ENCODE measurements at places on chromosomes 12 and 14.
A peak's percentile ranks its signal among the peaks of the same experiment; 100 is the strongest.

DNA sequence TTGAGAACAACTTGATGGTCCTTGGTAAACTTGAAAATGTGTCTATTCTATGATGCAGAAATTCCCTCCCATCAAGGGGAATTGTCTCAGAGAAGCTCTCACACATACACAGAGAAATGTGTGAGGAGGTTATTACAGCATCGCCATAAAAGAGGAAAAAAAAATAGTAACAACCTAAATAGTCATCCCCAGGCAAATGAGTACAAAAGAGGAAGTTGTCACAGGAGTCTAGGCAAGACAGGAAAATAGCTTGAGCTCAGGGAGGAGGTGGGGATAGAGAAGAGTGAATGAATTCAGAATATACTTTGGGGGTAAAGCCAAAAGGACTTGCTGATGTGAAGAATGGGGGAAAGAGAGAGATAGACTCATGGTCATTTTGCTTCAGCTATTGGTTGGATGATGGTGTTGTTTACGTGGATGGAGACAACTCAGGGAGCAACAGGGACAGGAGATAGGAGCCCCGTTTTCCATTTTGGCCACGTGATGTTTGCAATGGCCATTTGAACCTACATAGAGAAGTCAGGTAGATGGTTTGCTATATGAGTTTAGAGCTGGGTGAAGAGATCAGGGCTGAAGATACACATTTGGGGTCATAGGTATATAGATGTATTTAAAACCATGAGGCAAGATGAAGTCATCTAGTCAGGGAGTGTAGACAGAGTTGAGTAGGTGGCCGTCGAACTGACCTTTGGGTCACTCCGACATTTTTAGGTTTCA lies 20.3 kb downstream of the LRRC74A start:
- DNase-seq, result no peak

GRCh38 chr12:106125351-106126095 lies 13.2 kb downstream of the NUAK1 start:
- DNase-seq, result no peak

- peak; percentile 37 for DNase-seq
These were observed 149.2 kb downstream of the PHLDA1 start for GRCh38 chr12:75882421-75882820.

DNA sequence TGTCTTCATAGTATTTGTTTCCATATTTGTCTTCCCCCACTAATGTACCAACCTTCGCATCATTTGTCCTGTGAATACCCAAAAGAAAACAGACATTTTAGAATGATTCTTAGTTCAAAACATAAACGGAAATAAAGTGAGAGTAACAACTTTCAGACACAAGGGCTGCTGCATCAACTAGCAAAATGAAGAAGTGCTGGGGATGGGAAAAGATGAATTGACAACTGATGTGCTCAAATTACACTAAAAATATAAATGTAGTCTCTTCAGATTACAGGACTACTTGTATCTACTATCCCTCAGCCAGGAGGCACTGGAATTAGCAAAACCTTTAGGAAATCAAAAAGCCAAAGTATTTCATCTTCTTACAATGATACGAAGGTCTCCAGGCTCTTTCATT lies 743 bp downstream of the NDUFA12 start:
- DNase-seq, result no peak

DNA sequence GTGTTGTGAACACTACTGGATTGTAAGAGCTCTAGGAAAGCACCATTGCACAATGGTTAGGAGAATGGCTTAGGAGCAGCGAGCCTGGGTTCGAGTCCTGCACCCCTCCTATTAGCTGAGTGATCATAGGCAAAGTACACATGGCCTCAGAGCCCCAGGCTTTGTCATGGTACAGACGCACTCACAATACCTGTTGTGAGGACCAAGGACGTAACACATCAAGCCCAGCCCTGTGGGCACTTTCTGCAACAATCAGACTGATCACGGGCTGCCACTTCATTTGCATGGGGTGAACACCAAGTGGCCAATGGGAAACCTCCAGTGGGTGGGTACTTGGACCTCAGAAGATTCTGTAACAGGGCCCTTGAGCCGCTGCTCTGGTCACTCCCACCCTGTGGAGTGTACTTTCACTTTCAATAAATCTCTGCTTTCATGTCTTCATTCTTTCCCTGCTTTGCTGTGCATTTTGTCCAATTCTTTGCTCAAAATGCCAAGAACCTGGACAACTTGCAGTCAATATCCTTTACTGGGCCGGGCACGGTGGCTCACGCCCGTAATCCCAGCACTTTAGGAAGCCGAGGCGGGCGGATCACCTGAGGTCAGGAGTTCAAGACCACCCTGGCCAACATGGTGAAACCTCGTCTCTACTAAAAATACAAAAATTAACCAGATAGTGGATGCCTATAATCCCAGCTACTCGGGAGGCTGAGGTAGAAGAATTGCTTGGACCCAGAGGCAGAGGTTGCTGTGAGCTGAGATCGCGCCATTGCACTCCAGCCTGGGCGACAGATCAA lies 28.2 kb downstream of the GLRX5 start:
- DNase-seq, result peak; percentile 19

DNA sequence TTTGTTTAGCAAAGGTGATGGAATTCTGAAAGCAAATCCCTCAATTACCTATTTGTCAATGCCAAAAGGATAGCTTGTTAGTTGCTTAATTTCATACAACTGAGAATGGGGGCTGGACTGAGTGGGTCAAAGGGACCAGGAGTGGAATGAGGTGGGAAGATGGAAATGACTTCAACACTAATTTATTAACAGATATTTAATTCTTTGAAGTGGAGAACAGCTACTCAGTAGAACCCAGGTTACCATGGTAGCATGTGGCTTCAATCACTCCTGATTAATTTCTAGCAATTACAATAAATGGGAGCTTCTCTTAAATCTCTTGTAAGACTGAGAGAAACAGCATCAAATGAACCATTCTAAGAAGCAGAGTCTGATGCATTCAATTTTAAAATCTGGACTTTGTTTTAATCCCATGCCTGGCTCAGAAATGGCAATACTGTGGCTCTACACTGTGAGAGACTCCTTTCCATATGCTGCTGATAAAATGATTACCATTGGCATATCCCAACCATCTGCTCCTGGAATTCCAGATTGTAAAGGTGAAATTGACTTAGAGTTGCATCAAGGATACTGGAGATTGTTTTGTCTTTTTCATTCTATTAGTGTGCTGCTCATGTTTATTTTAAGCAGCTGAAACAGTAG lies 607.8 kb downstream of the SNAPC1 start:
- DNase-seq, result no peak

DNA sequence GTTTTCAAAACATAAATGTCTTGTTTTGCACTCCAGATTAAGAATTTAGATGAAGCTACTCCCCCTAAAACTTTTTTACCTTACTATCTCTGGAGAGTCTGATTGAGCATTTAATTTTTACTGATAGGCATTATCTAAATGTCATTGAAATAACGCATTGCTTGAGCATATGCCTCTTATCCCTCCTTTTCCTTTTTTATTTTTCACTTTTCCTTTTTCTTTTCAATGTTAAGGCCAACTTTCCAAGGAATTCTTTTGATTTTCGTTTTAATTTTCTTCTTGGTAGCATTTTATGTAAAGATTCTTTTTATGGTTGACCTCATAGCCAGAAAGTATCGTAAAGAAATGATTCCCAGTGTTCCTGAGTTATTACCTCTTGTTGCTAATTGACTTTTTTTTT lies 2.9 kb downstream of the SRP54 start:
- DNase-seq, result no peak

- no peak for DNase-seq
These were observed 130.7 kb downstream of the SMOC1 start for GRCh38 chr14:70009961-70010360.

DNA sequence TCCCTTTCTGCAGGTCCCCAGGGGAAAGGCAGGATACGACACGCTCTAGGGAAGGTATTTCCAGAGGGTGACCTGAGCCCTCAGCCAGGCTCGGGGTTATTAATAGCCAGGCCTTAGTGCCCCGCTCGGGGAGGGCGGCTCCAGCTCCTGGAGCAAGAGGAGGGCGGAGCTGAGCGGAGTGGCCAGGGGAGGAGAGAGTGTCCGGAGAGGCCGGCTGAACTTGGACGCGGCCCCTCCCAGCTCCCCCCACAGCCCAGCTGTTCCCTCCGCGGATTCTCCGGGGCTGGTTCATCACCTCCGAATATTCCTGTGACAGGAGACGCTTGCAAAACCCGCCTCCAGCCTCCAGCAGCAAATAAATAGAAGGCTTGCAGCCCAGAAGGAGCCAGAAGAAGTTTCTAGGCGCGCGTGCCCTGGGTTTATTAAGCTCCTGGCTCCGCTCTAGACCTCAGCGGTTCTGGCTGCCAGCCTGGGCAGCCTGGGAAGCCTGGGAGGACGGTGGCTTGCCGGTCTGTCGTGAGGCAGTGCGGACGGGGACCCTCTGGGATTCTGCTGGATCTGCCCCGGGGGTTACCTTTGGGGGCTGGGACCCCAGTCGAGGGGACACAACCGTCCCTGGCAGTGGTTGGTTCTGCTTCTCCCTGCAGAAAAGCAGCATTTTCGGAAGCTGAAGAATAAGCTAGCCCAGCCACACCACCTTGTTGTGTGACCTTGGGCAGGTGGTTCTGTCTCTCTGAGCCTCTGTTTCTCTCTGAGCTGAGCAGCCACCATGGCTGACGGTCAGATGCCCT lies at the start of gene HSPB8:
Gene HSPB8 (plus strand): TSS at position 388 of the 791 bp plus-strand sequence. CDS start 382 bp downstream, at position 770.
- peak; percentile 69 for DNase-seq

DNA sequence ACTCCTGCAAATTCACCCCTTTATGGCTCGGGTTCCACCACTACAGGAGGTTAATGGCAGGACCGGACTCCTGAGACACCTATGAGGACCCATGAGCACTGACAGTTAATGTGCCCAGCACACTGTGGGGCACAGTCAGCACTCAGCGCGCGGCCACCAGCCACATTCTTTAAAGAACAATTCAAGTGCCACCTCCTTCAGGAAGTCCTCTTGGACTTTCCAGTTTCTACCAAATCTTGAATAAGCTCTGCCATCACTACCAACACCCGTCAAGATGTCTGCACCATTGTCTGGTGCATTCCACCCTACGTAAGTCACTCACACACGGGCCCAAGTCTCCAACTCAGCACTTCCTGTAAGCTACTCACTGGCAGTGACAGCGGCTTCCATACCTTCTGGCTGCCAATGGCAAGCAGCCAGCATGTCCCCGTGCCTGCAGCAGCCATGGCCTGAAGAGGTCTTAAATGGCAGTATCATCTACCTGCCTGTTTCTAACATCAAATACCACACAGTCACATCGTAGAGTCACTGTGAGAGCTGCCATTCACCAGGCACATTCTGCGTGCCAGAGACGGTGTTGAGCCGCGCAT lies 48.5 kb downstream of the CDC42BPB start:
- peak; percentile 65 for DNase-seq

- peak; percentile 8 for DNase-seq
These were observed 12.8 kb downstream of the TNFRSF1A start for GRCh38 chr12:6328945-6329702.

DNA sequence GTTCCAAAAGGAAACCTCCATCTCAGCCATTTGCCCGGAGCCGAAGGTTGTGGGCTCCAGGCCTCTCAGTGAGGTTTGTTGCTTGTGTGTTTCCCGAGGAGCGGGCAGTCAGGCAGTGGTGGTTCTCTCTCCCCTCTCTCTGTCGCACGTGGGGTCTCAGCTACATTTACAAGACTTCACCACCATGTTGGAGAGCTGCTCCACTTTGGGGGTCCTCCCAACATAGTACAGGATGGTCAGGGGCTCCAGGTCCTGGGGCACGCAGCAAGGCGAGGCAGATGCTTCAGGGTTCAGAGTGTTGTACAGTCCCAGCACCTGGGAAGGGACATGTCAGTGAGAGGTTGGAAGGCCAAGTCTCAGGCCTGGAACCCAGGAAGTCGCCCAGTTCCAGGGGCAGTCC lies 22.8 kb downstream of the TGFB3 start:
- DNase-seq, result no peak

- DNase-seq, result peak; percentile 76
These were observed 53.8 kb downstream of the PEBP1 start for GRCh38 chr12:118189741-118190191.

DNA sequence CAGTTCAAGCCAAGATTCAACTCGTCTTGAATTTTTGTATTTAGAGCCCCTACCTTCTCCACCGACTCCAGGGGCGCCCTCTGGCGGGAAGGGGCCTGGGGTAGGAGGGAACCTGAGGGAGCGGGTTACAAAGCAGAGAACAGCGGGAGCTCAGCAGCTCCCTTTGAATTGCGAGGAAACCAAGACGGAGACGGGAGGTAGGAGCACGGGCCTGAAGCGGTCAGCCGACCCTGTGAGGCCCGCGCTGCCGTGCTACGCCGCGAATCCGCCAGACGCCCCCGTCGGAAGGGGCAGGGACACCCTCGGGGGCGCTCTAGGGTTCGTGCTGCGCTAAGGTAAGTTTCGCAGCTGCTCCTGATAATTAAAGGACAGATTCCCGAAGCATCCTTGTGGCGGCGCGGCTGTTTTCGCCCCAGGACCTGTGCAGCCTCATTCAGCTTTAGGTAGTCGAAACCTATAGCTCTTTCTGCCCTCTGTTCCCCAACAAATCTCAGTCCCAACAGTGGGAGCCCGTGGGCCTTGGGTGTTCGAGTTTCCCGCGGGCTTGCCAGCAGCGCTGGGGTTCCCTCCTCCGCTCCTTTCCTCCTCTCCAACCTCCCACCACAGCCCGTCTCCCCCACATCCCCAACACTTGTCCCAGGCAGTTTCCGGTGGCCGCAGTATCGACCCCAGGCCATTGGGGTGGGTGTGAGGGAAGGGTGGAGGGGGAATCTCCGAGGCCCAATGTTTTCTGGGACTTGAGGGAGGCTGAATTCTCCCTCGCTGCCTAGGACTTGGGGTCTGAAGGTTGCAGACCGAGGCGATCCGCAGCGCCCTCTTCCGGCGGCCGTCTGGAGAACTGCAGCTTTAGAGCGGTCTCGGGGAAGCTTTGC lies 5.1 kb upstream of the NKX2-1 start:
- peak; percentile 46 for DNase-seq

GRCh38 chr12:13049816-13050215 lies 5.6 kb downstream of the FAM234B start:
- DNase-seq, result peak; percentile 24

DNA sequence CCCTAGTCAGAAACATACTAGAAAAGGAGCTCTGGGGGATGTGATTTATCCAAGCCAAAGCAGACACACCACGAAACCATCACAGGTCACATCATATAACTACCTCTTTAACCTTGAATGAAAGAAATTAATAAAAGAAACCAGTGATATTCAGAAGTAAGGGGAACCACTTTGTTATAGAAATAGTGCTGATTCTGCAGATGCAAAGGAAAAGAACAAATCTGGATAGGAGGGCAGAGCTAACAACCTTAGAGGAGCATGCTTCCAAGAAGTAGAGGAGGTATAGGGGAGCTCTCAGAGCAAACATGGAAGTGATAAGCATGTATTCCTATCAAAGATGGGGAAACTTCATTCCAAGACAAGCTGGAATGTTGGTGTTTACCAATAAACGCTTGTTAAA lies 117.0 kb upstream of the MDM1 start:
- DNase-seq, result no peak

- DNase-seq, result peak; percentile 76
These were observed 6.1 kb downstream of the FAM186A start for GRCh38 chr12:50390316-50390741.

DNA sequence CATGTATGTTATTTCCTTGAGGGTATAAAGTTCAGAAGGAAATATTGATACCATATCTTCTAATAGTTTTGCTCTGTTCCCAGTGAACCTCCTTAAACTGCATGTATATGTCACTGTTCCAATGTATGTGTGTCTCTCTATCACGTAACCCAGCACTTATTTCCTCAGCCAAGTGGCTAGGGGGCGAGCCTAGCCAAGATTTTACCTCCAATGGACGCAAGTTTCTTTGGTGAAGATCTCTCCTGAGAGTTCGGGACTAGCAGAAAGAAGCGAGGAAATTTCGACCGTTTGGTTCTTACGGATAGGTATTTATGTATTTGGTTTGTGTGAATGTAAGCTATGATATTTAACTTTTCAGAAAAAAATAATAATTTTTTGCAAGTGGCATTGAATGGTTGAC lies 2.5 kb downstream of the SFSWAP start:
- DNase-seq, result no peak

- DNase-seq, result no peak
These were observed 37.8 kb upstream of the NAA30 start for GRCh38 chr14:57352396-57353170.
